Bronchial epithelial cell (primary cell): ENCODE measurements at places on chromosomes 2 and 18.
A peak's percentile ranks its signal among the peaks of the same experiment; 100 is the strongest.

GRCh38 chr2:186894478-186894877, 45.5 kb upstream of the ZSWIM2 start:
- DNase-seq: no peak

- DNase-seq: peak; percentile 94
Observed at GRCh38 chr2:136236019-136236418, 118.1 kb upstream of the CXCR4 start.

- no peak for DNase-seq
Observed at GRCh38 chr18:40576507-40577115, 1378.4 kb upstream of the PIK3C3 start.

DNA sequence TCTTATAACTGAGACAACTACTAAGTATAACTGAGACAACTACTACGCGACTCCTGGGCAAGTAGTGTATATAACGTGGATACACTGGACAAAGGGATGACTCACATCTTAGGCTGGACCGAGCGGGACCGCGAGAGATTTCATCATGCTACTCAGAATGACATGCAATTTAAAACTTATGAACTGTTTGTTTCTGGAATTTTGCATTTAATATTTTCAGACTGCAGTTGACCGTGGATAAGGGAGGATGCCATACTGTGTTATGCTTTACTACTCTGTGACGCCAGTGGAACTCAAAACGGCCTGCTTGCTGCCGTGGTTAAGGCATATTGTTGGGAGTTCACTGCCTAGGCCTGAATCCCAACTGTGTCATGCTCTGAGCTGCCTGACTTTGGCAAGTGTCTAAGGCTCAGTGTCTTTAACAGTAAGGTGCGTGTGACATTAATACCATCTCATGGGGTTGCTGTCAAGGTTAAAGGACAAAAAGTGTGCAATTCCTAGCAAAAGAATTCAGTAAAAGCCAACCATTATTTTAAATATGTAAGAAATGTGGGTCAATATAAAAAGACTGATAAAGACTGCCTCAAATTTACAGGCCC, 64.6 kb downstream of the BMP10 start:
- peak; percentile 78 for DNase-seq

DNA sequence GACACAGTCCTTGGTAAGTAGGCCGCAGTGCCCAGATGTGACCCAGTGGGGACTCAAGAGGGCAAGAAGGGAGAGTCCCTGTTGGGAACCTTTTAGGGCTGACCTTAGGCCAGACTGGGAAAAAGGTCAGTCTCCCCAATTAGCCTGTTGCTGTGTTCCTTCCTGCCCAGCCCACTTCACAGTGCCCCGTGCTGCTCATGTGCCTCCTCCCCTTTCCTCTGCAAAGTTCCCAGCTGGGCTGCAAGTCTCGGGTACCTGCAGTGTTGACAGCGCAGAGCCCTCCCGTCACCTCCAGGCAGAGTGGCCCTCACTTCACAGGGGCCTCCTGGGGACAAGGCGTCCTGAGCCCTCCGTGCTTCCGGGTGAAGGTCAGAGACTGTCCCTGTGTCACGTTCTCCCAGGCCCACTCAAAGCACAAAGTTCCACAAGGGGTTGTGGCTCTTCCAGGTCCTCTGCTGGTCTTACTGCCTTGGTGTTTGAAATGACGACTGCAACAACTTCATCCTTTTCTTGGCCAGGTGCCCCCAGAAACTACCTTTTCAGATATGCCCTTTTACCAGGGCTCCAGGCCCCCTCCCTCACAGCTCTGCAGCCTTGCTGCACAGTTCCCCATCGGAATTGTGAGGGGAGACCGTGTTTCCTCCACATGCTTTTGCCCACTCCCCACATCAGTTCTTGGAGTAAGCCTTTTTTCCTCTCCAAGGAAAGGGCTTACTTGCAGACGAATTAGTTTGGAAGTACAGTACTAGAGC, 225.8 kb downstream of the ALPK2 start:
- no peak for DNase-seq

DNA sequence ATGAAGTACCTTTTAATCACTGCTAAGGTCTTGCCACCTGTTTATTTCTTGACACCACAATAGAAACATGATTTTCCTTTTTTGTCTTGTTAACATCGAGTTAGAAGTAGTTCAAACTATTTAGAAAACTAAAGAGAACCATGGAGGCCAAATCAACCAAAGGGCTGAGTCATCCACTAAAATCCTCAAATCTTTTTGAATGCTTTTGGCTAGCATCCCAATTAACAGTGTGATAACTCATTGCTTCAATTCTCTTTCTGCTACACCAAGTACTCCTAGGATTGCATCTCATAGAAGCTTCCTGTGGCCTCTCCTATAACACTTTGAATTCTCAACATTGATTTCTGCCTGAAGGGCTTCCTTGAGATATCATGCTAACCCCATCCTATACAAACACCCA, 159.9 kb upstream of the MMADHC start:
- peak; percentile 47 for DNase-seq

DNA sequence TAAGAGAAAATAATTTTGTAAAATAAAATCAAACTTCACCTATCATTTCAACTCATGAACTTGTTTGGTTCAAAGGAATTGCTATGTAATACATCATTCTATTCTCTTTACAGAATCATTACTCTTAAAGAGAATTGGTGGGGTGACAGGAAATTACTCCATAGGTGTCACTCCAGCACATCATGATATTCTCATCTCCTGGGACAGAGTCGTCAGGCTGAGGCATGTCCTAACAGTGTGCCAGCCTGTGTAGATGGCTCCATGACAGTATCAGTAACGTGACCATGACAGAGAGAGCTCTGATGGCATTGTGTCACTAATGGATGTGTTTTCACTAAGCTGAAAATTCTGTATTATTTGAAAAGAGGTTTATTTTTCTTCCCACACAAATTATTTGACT, 13.9 kb downstream of the SPATS2L start:
- peak; percentile 76 for DNase-seq

GRCh38 chr2:120231974-120232635, 8.9 kb upstream of the TMEM185B start:
- DNase-seq: no peak
